T-helper 1 cell (primary cell): ENCODE measurements at places on chromosomes 6 and 20.

GRCh38 chr6:157198425-157199279 lies 124.7 kb downstream of the TMEM242 start:
- no peak for DNase-seq

GRCh38 chr20:2509794-2510193 lies 1.1 kb upstream of the ZNF343 start:
- no peak for DNase-seq

DNA sequence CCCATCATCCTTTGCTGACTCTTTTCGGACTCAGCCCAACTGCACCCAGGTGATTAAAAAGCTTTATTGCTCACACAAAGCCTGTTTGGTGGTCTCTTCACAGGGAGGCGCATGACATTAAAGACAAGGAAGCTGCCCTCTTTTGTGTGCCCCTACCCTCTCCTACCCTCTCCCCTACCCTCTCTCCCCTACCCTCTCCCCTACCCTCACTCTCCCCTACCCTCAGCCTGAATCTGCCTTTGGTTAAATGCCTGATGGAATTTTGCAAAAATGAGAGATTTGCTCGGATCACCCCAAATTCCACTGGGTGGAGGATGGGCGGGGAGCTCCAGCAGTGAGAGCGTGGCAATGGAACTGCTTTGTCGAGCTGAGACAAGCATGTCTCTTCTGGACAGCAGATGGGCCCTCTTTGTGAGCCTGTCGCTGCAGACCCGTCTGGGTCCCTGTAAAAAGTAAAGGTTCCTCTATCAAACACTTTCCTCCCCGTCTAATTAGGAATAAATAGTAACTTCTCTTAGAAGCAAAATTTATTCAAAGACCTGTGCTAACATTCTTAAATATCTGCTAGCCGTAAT lies 76.4 kb upstream of the MLN start:
- no peak for DNase-seq

GRCh38 chr20:13581451-13581850 lies 57.3 kb downstream of the TASP1 start:
- DNase-seq: no peak

DNA sequence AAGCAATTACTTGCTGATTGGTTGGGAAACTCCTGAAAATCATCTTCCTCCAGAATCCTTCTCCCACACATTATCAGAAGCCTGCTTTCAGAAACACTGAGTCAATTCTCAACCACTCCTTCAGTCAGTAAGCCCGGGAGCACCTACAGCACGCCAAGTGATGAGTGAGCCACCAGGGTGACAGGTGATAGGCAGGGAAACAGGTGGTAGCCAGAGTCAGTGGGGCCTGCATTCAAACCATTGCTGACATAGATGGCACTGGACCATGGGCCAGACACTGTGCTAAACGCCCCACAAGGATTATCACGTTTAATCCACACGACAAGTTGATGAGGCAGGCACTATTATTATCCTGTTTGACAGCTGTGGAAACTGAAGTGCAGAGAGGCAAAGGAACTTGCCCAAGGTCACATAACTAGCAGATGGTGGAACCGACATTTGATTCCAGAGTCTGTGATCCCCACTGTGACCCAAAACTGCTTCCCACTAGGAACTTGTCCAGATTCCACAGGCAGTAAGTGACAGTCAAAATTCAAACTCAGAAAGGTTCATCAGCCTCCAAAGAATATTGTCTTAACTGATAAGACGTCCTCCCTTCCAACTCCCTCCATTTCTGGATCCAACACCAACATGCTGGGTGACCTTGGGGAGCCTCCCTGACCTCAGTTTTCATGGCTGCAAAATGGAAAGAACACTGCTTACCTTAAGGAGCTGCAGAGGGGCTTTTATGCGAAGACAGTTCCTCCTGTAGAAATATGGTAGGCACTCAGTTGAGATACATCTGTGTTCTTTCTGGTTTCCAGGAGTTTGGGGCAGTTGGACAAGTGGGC lies 23.9 kb upstream of the TOP1 start:
- no peak for DNase-seq
